ENCODE measurements at places on chromosomes 13 and 19.

- no peak for DNase-seq
Observed at GRCh38 chr13:23086968-23087623, 93.7 kb upstream of the SGCG start.

DNA sequence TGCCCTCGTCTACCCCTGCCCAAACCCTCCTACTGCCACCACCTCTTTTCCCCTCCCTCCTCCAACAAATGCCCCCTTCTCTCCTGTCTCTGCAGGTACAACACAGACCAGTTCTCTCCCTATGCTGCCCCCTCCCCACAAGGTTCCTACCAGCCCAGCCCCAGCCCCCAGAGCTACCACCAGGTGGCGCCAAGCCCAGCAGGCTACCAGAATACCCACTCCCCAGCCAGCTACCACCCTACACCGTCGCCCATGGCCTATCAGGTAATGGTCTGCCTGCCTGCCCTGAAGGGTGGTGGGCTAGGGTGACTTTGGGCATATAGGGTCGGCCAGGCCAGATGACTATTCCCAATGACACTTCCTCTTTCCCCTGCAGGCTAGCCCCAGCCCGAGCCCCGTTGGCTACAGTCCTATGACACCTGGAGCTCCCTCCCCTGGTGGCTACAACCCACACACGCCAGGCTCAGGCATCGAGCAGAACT, 6.5 kb upstream of the TIMM50 start:
- peak; percentile 62 for DNase-seq

DNA sequence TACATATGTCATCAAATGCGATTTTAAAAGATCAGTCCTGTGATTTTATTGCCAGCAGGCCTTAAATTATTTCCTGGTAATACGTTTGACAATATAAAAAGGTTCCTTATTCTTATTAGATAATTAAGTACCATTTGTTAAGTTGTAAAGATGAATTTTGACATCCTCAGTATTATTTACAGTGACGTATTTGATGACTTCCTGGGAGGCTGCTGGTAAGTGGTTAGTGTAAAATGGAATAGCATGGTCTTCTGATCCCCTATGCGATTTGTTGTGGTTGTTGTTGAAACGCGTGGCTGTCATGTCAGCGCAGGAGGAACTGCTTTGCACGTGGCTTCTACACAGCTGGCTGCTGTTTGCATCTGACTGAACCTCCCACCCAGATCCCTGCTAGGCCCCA, 99.7 kb downstream of the DCLK1 start:
- DNase-seq, result no peak

GRCh38 chr13:46535002-46535401, 18.0 kb upstream of the LRCH1 start:
- no peak for DNase-seq

DNA sequence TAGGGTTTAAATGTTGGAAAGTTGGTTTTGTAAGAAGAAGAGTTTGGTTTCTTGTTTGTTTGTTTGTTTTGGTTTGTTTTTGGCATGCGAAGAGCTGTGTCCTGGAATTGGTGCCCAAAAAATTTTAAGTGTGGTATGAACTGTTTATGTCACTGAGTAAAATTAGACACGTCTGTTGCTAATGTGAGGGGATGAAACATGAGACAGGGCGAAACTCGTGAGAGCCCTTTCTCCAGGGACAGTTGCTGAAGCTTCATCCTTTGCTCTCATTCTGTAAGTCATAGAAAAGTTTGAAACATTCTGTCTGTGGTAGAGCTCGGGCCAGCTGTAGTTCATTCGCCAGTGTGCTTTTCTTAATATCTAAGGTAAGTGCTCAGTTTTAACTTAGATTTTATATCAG, at the start of gene SGCG:
Gene SGCG, plus strand, starts transcription at position 269 of the 400 bp plus-strand sequence. CDS start 22,716 bp downstream, outside the sequence.
- no peak for DNase-seq

DNA sequence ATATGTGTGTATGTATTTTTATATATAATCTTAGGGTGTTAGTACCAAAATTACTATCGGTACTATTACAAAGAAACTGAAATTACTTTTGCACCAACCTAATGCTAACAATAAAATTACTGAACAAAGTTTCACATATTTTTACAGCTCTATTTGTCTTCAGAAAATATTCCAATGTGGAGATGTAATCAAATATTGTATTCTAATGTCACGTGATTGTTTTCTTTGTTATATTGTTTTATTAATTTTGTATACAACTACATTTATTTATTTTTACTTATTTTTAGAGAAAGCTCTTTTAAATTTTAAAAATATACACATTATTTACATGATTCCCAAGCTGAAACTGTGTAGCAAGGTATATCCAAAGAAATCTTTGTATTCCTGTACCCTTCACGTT, 227.1 kb upstream of the KLF12 start:
- DNase-seq, result no peak

- DNase-seq, result no peak
Observed at GRCh38 chr13:111561091-111561781, 240.8 kb downstream of the TEX29 start.

GRCh38 chr13:97475011-97475410, 41.0 kb downstream of the RAP2A start:
- no peak for DNase-seq

- no peak for DNase-seq
Observed at GRCh38 chr19:40702337-40703012, 12.0 kb upstream of the NUMBL start.

GRCh38 chr19:51735759-51736449, 12.1 kb upstream of the HAS1 start:
- DNase-seq, result no peak

- DNase-seq, result no peak
Observed at GRCh38 chr19:21850656-21851255, 14.8 kb upstream of the ZNF43 start.

GRCh38 chr13:34257966-34258365, 440.0 kb downstream of the RFC3 start:
- no peak for DNase-seq

- DNase-seq, result no peak
Observed at GRCh38 chr19:33229962-33230361, 4.3 kb upstream of the SLC7A10 start.

DNA sequence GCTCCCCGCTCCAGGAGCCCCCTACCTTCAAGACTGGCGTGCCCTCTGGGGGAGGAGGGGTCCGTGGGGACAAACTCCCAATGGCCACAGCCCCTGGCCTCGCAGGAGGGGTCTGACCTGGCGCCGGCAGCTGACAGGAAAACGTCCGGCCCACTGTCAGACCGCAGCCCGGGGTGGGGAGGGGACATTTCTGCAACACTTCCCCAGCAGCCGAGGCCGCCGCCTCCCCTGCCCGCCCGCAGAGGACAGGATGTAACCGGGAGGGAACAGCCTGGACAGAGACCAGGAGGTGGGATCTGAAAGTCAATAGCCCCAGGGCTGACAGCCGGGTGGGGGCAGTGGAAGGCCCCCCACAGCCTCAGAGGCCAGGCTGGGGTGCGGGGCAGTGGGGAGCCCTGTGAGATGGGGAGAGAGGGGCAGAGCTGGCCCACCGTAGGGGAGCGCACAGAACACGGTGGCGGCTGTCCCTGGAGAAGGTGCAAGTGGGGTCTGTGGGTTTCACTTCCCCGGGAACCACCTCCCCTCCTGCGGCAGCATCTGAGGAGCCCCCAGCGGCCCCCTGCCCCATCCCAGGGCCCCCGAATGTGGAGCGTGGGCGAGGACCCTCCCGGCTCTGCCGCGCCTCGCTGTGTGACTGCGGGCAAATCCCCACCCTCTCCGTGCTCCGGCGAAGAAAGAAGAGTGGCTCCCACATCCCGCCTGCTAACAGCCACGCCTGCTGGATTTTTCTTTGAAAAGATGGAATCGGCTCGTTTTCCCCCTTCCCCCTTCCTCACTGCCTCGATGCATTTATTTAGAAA, at the start of gene PEAK3:
Gene PEAK3, minus strand, starts transcription at position 114 of the 800 bp plus-strand sequence. CDS start 1,244 bp downstream, outside the sequence.
- no peak for DNase-seq

GRCh38 chr19:35037716-35038622, 3.6 kb upstream of the HPN start:
- no peak for DNase-seq

DNA sequence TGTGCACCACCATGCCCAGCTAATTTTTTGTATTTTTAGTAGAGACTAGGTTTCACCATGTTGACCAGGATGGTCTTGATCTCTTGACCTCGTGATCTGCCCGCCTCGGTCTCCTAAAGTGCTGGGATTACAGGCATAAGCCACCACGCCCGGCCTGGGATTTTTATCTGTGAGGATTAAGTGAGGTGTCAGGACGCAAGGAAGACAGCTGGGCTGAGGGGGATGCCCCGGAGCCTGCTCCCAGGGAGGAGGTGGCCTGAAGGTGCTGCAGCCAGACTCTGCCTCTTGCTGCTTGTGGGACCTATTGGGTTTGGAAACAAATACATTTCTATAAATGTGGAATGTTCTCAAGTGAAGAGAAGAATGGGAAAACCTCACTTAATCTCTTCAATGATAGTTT, 131.6 kb downstream of the OLFM4 start:
- DNase-seq, result no peak

GRCh38 chr13:44573071-44573470, 3.1 kb downstream of the TSC22D1 start:
- DNase-seq, result no peak

GRCh38 chr13:26785838-26786630, 25.4 kb upstream of the GPR12 start:
- DNase-seq, result peak; percentile 60

DNA sequence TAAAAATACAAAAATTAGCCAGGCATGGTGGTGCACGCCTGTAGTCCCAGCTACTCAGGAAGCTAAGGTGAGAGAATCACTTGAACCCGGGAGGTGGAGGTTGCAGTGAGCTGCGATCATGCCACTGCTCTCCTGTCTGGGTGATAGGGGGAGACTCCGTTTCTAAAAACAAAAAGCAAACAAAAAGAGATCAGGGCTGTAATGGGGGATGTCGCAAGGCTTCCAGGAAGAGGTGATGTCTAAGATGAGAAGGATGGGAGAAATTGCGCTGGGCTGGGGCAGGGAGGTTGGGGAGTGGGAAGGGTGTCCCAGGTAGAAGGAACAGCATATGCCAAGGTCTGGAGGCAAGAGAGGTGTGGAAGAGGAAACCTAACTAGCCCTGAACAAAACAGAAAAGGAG, 36.1 kb downstream of the PTPRS start:
- no peak for DNase-seq

DNA sequence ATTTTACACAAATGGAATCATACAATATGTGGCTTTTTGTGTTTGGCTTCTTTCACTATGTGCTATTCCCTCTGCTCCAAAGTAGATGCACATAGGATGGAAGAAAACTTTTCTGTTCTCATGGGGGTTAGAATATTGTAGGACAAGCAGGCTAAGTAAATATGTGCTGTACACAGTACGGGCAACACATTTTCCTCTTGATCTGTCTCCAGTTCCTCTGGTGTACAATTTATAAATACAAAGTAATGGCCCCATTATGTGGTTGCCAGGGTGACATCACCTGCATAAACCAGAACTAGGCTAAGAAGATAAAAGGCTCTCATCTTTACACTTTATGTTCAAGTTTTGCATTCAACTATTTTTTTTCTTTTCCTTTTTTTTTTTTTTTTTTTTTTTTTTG, 41.0 kb upstream of the SOX21 start:
- no peak for DNase-seq

DNA sequence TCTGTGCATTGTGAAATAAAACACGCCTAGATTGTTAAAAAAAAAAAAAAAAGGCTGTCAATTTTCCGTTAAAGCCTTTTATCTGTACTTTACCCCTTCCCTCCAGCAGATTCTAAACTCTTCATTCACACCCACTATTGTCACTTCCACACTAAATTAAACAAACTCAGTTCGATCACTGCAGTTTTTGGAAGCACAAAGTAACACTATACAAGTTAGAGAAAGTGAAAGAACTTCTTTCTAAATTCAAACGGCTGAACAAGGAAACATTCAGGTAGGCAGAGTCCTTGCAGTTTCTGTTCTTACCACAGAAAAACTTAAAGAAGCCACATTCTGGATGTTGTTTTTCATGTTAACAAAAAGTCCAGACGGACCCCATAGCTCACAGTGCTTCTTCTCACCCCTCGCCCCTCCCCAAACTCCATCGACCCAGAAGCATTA, 27.5 kb upstream of the UBE2L5 start:
- DNase-seq, result peak; percentile 16

DNA sequence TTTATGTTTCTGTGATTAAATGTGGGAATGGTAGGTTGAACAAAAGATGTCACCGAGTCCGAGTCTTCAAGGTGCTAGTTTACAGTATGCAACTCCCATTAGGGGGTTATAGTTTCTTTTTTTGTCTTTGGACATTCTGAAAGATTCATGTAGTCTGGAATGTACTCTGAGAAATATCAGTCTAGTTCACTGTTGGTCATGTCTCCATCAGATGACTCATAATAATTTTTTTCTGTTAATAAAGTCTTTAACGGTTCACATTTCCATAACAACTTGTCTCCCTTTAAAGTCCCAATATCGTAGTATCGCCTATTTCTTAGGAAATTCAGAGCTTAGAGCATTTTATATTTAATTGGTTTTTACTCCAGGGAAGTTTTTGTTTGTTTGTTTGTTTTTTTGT, 13.5 kb upstream of the ESD start:
- DNase-seq, result no peak

DNA sequence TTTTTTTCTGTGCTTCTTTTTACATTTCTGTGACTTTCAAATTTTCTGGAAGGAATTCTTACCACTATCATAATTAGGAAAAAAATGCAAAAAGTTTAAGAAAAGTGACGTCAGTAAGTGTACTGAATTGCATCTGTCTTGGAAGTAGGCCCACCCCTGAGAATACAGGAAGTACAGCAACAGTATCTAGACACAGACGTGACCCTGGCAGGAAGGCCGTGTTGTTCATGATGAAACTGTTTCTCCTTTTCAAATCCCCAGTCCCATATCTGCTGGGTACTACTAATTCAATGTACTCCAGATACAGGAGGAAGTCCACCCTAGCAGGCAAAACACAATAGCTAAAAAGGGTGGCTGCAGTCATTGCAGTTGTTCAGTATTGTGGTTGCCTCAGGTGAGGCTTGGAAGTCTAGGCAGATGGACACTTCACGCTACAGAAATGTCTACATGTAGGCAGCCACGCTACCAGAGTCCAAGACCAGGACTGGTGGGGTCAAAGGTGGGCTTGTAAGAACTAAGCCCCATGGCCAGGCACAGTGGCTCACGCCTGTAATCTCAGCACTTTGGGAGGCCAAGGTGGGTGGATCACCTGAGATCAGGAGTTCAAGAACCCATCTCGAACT, 49.6 kb upstream of the MED4 start:
- no peak for DNase-seq
